Activated T-helper 1 cell treated with Interleukin-2 at 50 U/mL for 16 hours (primary cell): ENCODE measurements at places on chromosomes 7 and 10.

GRCh38 chr7:50835156-50835555, 52.5 kb upstream of the GRB10 start:
- DNase-seq = no peak

GRCh38 chr7:13920053-13920697, 69.3 kb downstream of the ETV1 start:
- no peak for DNase-seq

DNA sequence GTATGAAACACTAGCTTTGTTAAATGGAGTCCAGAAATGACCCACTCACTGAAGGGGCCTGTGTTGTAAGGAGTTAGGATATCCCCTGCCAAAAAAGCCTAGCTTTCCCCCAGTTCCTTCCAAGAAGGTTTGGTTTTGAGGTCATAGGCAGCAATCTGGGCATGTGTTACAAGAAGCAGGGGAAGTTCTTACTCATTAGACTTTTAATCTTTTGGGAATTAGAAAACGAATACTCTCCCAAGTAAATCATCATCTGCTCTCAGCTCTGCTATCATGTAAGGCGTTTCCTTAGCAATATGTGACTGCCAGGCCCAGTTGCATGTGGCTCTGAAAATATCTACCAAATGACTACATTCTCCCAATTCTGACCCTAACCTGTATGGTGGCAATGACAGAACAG, 3.7 kb downstream of the NOD1 start:
- no peak for DNase-seq

DNA sequence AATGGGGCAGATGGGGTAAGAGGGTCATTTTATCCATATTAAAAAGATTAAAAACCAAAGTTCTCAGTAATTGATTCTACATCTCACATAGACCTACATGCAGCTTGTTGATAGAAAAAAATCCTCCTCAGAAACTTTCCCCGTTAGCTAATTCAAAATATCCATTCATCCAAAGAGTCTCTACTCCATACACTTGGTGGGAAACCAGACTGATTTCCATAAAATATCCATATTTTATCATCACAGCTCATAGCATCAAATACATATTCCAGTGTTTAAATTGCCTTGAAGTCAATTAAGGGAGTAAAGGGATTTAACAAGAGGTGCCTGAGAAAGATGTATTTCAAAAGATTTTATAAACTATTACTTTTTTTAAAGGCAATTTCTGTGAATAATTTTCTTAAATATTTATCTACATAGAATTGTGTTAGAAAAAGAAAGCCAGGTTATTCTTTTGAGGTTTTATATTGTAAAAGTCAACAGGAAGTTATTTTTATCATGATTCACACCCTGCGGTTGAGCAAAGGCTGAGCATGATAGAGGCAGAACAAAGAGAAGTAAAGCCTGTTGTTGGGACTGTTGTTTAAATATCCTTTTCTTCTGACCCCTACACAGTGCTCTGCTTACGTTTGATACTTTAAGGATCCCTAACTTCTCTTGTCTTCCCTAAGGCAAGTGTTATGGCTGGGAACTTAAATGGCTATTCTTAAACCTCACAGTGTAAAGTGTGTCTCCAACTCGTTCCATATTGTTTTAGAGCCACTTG, 266.7 kb downstream of the PRKG1 start:
- no peak for DNase-seq

DNA sequence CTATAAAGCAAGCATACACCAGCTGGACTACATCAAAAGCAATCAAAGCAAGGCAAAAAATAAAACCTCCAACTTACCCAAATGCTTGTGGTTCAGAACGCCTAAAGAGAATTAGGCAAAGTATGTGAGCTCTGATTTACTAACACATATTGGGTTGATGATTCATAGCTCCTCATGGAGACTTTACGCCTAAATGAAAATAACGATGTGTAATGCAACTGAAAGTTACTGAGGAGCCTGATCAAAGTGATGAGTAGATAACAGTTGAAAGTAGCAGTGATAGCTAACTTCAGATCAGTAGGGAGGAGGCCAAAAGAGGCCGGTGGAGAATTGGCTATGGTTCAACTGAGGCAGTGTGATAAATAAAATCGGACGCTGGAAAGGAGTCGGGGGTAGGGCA, 85.0 kb downstream of the MPP7 start:
- no peak for DNase-seq

GRCh38 chr7:91311839-91312238, 47.6 kb downstream of the FZD1 start:
- no peak for DNase-seq

- no peak for DNase-seq
Measured at GRCh38 chr7:148486937-148487336, 103.6 kb upstream of the C7orf33 start.

DNA sequence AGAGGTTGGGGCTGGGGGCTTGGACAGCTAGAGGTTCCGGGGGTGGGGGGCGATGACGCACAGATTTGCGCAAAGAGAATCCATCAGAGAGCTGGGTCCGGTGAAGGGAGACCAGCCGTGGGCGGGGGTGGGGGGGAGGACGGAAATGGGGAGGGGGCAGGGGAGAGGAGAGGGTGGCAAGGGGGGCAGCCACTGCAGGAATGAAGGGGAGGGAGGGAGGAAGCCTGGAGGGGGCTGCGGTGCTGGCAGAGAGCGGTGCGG, 1.2 kb upstream of the VGF start:
- DNase-seq = no peak

DNA sequence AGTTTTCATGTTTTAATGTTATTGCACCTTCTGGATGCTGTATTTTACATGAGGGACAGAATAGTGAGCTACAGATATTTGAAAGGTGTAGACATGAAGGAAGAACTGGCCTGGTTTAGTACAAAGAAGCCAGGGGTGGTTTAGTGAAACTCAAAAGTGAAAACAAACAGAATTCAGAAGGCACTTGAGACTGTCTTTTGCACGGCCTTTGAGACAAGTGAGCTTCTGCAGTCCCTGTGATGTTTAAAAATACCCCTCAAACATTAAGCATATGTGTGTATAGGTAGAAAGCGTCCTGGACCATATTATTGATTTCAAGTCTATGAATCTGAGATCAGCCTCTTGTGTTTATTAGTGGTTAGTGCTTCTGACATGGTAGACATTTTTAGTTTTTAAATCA, 118.9 kb downstream of the CDK14 start:
- no peak for DNase-seq

DNA sequence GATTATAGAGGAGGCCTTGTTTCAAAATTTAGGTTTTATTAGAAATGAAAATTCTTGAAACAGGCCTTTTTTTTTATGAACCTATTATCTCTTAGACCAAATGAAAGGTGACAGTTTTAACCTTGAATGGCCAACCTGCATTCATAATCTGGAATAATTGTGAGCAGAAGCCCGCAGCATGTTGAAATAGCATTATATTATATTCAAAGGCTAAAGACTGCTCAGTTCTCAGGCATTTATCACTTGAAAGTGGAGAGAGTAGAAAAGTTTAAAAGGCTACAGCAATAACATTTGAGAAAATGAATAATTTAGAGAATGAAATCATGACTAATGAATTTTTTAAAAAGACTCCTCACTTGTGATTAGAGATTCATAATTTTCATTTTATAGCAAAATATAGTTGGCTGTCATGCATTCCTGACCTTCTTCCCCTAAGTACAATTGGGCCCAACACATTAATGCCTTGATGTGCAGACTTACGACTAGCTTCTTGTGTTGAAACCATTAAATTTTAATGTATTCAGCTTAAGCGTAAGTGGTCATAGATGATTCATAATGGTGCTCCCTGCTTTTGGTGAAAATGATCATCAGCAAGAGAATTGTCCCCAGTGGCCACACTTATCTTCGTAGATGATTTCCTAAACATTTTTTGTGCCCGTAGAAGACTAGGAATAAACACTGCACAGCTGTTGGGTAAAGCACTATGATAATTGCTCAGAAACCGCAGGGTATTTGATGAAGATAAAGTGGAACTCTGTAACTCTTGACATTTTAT, 346.6 kb upstream of the BMPER start:
- DNase-seq = no peak

- DNase-seq = no peak
Measured at GRCh38 chr10:22317771-22318565, 1.8 kb downstream of the COMMD3 start.

GRCh38 chr10:209357-209756, 74.1 kb downstream of the ZMYND11 start:
- no peak for DNase-seq

DNA sequence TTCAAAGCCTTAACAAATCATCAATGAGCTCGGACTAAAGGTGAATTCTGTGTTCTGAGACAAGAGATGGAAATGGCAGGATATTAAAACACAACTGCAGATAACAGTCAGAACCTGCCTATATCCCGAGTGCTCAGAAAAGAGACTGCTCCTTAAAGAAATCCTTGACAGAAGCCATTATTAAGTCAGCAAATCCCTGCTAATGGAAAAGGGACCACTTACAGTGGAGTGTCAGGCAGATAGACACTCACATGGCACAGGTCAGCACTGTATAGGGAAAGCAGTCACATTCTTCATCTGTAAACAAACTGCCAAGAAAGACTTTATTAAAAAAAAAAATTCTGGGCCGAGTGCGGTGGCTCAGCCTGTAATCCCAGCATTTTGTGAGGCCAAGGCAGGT, 147.5 kb upstream of the LRRTM3 start:
- no peak for DNase-seq

- no peak for DNase-seq
Measured at GRCh38 chr10:45819552-45819951, 27.7 kb downstream of the AGAP4 start.

GRCh38 chr10:80280071-80280800, 9.2 kb downstream of the MAT1A start:
- DNase-seq = no peak

DNA sequence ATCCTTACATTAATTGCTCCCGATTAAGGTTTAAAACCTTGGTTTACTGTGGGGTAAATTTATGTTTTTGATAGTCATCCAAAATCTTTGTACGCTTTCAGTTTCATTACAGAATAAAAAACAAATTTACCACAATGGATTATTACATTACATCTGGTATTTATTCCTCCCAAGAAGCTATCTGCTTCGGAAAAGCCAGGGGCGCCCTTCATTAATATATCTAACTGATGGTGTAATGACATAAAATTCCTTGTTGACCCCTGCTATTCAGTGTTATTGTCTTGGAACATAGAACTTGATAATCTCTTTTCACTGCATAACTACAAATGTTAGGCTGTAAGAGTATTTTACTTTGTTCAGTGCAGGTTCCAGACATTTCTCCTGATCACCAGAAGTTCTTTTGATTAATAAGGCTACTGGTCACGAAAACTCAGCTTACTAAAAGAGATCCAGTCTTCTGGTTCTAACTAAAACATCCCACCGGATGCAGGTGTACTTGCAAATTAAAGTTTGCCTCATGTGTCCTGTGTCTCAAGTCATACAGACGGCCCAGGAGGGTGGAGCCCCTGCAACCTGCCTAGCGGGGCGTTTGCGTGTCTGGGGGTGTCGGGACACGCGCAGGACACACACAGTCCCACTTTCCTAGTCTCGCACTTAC, 581 bp upstream of the GLCCI1 start:
- DNase-seq = no peak

GRCh38 chr7:98870121-98870651, 372 bp upstream of the TMEM130 start:
- DNase-seq = peak; percentile 38

DNA sequence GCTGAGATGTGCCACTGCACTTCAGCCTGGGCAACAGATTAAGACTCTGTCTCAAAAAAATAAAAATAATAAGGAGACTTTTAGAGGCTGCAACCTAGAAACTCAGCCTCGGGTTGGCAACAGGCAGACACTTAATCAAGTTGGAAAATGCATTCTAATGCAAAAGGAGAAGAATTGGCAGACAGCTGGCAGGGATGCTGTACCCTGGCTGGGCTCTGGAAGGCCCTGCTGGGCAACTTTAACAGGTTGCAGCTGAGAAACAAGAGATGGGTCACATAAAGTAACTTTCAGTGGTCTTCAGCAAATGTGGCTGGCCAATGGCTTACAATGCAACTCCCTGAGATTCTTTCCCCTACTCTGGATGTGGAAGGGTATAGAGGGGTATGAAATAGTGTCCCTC, 1225.7 kb downstream of the TYW1 start:
- no peak for DNase-seq

- no peak for DNase-seq
Measured at GRCh38 chr10:21172930-21173801, 276.1 kb upstream of the NEBL start.

GRCh38 chr7:158977981-158978380, 121.6 kb downstream of the DYNC2I1 start:
- no peak for DNase-seq

- no peak for DNase-seq
Measured at GRCh38 chr7:158402471-158402870, 185.2 kb downstream of the PTPRN2 start.

- DNase-seq = no peak
Measured at GRCh38 chr7:122225874-122226273, 78.7 kb downstream of the FEZF1 start.

DNA sequence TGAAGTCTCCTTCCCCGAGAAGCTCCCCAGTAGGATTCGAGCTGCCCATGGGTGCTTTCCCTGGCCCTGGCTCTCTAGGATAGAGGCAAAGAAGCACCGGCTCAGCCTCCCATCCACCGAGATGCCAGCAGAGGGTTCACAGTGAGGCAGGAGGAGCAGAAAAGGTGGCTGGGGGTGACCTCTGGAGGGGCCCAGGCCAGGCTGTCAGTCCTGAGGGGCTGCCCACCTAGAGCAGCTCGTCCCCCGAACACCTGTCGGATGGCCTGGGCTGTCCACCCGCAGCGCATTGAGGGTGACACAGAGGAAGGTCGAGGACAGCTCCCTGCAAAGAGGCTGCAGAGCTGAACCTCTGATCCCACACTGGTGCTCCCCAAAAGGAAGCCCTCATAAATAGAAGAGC, 167.2 kb upstream of the PPP2R2D start:
- no peak for DNase-seq

DNA sequence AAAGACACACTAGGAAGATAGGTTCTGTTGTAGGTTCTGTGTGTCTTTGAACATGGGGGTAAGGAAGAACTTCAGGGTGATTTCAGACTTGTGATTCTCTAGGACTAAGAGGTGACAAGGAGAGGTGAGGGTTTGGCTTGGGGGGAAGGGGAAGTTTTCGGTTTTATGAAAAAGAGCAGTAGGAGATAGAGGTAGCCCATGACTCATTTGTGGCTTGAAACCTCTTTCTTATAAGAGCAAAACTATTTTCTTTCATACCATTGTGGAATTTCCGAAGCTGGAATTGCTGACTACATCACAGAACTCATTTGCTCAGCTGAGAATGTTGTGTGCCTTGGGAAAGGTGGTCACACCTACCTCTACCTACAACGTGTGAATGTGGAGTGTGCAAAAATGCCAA, 39.6 kb upstream of the IKZF1 start:
- no peak for DNase-seq

DNA sequence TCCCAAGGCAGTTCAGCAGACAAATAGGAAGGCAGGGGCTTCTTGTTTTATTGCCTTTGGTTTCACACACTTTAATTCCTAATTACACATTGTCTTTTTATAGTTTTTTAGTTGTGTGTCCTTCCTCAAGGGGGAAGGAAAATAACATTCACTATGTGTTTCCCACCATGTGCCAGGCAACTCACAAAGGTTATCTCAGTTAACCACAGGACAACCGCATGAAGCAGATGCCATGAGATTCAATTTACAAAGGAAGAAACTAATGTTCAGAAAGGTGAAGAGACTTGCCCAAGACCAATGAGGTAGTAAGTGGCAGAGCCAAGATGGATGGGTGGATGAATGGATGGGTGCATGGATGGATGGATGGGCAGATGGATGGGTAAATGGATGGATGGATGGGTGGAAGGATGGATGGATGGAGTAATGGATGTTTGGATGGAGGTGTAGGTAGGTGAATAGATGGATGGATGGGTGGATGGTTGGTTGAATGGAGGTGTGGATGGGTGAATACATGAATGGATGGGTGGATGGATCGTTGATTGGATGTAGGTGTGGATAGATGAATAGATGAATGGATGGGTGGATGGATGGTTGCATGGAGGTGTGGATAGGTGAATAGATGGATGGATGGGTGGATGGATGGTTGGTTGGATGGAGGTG, 77.9 kb downstream of the ARHGAP22 start:
- DNase-seq = no peak
